Stimulated activated CD4-positive, alpha-beta T cell treated with anti-CD3 and anti-CD28 coated beads, Interleukin-4, amount 100 ng/mL, for 24 hours (primary cell): ENCODE measurements at places on chromosomes 7 and 10.

DNA sequence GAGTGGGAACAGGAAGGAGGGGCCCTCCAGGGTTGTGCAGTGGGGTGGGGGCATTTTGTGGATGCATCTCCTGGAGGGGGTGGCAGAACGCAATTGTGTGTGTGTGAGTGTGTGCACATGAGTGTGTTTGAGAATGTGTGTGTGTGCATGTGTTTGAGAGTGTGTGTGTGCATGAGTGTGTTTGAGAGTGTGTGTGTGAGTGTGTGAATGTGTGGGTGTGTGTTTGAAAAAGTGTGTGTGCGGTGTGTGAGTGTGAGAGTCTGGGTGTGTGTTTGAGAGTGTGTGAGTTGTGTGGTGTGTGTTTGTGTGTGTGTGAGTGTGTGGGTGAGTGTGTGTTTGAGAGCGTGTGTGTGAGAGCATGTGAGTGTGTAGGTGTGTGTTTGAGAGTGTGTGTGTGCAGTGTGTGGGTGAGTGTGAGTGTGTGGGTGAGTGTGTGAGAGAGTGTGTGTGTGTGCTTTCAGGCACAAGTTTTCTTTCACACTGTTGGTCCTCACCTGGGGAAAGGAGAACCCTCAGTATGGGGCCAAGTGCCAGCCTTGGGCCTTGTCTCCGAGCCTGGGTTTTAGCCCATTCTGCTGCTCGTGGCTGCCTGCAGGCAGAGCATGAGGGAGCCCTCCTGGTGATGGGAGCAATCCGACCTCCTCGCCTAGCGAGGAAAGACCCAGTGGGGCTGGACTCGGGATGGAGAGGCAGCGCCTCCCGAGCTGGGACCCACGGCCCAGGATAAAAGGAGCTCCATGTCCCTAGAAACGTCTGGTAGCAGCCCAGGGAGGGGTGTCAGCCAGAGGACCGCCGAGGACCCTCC lies 35.6 kb downstream of the CDH23 start:
- DNase-seq = no peak

GRCh38 chr7:93592588-93593266 lies 18.2 kb upstream of the CALCR start:
- DNase-seq = no peak

DNA sequence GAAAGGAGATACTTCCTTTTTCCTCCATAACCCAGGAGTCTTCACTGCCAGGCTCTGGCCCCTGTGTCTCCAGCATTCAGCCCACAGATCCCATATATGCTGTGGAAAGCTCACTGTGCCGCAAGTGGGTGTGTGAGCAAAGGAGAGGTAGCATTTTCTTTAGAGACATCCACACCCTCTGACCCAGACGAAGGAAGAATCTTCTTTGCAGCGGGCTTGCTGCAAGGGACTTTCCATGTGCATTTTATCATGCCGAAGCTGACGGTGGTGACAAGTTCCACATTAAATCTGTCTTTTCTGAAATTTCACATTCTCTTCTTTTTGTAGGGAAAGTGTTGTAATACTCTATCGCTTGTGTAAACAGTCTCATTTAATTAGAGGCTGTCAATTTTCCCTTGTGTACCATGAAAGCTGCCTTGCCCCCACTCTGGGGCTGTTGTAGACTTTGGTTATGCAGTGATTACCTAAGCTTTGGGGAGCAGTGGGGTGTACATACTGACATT lies 409.5 kb downstream of the SUGCT start:
- no peak for DNase-seq

DNA sequence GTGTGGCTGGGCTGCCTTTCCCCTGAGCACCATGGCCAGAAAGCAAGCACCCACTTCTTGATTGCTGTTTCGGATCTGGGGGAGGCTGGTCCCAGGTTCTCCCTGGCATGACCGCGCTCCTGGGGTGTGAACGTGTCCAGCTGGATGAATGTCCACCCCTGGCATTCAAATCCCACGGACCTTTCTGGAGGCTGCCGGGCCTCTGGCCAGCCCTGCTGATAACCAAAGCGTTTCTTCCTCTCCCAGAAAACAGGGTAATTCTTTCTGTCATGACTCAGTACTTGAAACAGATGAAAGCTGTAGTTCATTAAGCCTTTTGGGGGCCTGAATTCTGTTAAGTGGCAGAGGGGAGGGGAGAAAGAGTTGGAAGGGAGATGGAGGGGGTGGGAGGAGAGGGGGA lies 73.1 kb upstream of the SAMD8 start:
- DNase-seq = no peak

DNA sequence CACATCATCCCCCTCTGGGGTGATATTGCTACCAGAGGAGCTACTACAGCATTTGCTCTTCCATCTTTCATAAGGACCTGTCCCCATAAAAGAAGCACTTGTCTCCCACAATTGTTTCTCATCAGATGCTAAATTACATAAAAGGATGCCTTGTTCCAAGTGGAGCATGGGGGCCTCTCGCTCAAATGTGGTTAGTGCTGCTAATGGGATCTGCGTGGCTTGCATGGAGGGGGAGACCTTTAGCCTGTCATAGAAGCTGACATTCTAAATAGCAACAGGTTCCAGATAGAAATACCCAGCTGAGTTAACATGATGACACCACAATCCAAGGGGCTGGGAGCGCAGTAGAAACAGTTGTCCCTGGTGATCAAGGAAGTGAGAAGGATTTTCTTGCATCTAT lies 257.9 kb downstream of the SFMBT2 start:
- DNase-seq = no peak

DNA sequence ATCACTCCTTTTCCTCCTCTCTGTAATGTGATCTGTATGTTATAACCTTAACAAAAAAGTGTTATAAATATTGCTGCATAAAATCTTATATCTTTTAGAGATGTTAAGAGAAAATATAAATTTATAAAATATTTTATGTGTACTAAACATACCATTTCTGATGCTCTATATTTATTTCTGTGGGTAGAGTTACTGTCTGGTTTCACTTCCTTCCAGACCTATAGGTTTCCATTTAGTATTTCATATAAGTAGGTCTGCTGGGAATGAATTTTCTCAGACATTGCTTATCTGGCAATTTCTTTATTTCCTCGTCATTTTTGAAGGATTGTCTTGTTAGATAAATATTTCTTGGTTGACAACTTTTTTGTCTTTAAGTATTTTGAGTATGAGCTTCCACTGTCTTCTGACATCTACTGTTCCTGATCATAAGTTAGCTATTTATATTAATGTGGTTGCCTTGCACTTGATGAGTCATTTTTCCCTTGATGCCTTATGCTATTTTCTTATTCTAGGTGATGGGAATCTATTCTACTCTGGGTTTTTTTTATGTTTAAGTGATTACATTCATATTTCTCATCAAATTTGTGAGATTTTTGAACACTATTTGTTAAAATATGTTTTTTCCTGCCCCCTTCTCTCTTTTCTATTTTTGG lies 11.2 kb upstream of the THSD7A start:
- DNase-seq = no peak

DNA sequence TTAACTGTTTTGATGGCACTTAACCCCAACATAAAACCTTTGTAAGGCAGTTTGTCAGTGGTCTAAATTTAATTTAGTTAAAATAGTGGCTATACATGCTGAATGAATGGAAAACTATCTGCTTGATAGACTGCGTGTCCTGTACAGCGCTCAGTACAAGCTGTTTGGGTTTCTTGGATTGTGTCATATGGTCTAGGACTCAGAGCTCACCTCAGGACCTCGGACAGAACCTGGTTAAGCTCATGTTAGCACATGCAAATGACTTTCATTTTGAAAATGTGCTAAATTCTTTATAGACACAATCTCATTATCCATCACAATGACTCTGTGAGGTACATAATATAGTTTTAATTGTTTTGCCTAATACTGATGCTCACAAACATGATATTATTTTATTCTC lies 55.7 kb upstream of the RELN start:
- no peak for DNase-seq

DNA sequence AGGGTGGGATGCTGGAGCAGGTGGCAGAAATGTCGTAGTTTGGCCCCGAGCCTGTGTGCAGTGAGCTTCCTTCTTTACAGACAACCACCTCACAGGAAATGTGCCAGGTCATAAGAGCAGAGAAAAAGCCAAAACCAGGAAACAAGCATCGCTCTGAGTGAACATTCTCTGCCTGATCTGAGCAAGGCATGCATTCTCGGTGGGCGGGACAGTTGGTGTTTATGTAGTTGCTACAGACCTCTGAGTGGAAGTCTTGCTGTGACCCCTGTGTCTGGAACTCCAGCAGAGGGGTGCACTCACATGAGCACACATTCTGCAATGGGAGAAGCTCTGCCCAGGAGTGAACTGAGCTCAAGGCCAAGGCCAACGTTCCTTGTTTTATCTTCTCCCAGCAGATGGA lies 230.1 kb downstream of the TCERG1L start:
- no peak for DNase-seq

GRCh38 chr10:68561865-68562649 lies 1.9 kb downstream of the TET1 start:
- no peak for DNase-seq

GRCh38 chr7:71470326-71470725 lies 338.4 kb downstream of the GALNT17 start:
- no peak for DNase-seq

- DNase-seq = no peak
These were observed 53.2 kb downstream of the KLHDC10 start for GRCh38 chr7:130123501-130123900.

DNA sequence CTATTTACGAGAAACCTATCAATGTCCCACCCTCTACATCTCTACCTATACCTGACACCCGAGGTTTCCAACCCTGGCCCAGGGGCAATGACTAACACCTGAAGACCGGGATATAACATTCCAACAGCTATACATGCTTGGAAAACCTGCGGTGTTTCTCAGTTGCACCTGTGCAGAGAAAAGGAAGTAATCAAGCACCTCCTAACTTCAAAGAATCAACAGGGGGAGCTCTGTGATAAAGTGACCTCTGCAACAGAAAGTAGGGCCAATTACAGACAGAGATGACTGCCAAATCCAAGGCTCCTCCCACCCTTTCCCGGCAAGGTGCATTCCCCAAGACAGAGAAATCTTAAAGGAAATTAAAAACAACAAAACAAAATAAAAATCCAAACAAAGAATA lies 41.3 kb downstream of the CCDC6 start:
- no peak for DNase-seq

- no peak for DNase-seq
These were observed 30.5 kb downstream of the ARL3 start for GRCh38 chr10:102683736-102684135.

- no peak for DNase-seq
These were observed 46.9 kb downstream of the ATE1 start for GRCh38 chr10:121880895-121881294.

DNA sequence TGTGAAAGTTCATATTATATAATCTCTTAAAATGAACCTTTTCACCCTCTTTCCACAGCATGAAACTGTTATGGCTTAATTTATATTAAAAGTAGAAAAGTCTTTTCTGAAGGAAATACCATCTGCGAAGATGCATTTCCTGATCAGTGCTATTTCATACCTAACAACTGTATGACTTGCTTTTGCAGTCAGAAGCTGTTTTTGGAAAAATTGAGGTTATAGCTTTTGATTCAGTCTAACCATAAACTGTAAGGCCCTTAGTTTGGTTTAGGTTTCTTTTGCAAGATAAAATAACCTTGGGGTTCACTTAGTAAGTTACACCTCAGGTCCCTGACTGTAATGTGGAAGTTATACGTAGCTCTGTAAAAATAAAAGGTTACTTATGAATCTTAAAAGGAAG lies 22.7 kb upstream of the PARP12 start:
- no peak for DNase-seq

DNA sequence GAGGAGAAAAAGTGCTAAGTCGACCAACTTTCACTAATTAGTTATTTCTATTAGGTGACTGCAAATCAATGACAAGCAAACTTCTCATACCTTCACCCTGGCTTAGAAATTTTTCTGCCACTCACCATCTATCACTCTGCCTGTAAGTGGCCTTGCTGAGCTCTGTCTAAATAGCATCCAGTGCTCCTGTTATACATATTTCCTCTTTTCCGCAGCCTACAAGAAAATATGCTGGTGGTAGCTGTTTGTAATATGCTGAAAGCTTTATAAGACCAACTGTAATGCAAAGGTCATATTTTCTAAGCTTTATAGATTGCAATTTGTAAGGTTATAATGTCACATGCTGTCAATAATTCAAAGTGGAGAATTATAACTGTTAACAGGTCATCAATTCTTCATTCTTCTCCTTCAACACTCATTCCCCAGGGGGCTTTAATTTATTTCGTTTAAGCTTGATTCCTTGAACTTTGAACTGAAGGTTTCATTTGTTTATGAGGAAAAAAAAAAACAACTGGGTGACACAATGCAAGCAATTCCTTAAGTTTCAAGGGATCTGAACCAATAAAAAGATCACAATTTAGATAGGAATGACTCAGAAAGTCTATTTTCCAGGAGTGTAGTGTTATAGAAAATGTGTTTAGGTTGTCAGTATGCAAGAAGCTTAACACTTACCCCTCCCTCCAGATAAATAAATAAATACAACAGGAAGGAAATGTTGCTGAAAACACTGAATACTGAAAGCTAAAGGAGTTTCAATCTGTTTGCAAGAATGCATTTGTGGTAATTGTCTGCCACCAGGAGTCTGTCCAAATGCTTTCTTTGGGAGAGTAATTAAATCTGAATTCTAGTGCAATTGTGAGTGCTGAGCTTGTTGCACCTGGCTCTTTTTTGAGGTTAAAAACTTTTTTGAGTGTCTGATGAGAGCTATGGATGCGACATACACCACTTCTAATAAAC lies 183.7 kb downstream of the SORCS1 start:
- DNase-seq = no peak

DNA sequence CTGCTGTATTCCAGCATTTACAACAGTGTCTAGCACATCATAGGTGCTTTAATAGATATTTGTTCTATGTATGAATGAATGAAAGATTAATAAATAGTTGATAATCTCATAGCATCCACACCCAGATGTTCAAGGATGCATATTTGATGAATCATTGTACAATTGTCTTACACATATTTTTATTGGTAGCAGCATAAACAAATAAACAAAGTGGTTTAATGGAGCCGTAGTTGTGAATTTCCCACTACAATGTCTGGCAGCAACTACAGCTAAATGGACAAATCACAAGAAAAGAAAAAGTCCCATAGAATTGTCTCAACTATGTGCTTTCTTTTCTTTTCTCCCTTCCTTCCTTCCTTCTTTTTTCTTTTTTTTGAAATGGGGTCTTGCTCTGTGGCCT lies 150.8 kb downstream of the NRP1 start:
- DNase-seq = no peak

- DNase-seq = no peak
These were observed 204.8 kb downstream of the TNS3 start for GRCh38 chr7:47376991-47377616.

GRCh38 chr10:75935240-75935639 lies 503.8 kb downstream of the LRMDA start:
- DNase-seq = no peak

GRCh38 chr7:27196287-27196767 lies 3.6 kb downstream of the HOXA13 start:
- peak; percentile 89 for DNase-seq

GRCh38 chr7:19351341-19352304 lies 206.4 kb upstream of the FERD3L start:
- no peak for DNase-seq
